Fibroblast of skin of right quadriceps (primary cell): ENCODE measurements at places on chromosomes 2 and 18.
A peak's percentile ranks its signal among the peaks of the same experiment; 100 is the strongest.

GRCh38 chr2:74201196-74201595, 2.8 kb downstream of the MTHFD2 start:
- no peak for DNase-seq

DNA sequence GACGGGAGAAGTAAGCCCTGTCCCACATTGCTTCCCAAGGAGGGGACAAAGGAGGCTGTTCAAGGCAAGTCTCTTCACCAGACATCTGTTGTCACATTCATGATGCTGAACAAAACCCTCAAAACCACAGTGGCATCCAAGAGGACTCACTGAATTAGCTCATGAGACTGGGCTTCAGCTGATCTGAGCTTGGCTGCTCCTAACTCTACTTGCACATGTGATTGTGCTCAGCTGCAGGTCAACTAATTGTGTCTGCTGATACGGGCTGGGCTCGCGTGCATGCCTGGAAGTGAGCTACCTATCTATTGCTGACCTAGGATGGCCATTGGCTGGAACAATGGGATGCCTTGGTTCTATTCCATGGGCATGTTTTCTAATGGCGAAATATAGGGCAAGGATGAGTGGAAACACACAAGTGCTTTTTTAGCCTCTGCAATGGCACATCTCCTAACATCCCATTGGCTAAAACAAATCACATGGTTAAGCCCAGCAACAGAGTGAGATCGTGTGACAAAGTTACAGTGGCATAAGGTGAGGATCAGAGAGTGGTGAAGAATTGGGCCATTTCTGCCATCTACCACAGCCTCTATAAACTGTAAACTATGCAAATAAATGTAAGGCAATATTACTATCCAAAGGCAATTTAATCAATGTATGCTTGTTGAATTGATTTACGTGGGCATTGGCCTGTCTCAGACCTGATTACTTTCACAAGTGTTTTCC, 52.9 kb upstream of the CAPN13 start:
- DNase-seq: no peak

DNA sequence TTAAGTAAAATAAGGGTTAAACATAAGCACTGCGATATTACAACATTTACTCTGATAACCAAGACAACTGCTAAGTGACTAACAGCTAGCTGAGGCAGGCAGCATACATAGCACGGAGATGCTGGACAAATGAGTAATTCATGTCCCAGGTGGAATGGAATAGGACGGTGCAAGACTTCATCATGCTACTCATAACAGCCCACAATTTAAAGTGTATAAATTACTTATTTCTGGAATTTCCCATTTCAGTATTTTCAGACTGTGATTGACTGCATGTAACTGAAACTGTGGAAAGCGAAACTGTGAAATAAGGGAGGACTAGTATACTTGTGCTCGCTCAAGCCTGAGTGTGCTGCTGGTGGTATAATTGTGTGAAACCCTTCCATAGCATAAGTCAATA, 12.9 kb downstream of the IER3IP1 start:
- peak; percentile 65 for DNase-seq

DNA sequence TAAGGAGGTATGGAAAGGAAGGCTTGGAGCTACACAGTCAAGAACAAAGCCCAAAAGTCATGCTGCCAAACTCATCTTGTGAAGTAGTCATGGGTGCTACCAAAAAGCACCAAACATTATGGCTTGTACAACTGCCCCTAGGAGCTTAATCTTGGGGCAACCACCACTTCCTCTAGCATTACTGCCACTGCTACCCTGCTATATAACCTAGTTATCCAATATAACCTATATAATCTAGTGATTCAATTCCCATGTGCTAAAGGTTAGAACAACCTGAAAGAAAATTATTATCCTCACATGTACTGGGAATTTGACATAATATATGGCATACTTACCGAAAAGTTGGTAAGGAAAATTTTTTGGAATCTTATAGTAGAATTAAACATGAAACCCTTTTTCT, 102.6 kb upstream of the RBBP8 start:
- DNase-seq: no peak

- DNase-seq: no peak
Measured at GRCh38 chr2:159793326-159793725, 4.7 kb downstream of the CD302 start.

DNA sequence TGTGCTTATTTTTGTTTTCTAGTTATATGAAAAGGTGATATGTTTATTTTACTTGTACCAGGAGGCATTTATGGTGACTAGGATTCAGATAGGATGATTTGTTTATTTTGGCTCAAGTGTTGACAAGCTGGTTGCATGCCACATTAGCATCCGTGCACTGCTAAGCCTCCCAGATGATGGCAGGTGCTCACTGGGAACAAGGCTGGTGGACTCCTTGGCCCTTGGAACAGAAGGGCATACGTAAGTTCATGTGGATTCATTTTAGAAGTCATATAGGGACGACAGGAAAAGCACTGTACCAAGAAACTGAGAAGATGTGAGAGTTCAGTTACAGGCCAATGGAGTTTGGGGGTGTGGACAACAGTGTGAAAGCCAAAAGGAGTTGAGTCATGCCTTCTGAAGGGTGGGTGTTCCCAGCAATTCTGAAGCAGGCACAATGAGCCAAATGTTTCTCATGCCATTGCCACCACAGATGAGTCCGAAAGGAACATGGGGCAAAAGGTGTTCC, 166.2 kb downstream of the PHLPP1 start:
- DNase-seq: peak; percentile 90

GRCh38 chr2:44184106-44184505, 15.4 kb downstream of the PPM1B start:
- no peak for DNase-seq

DNA sequence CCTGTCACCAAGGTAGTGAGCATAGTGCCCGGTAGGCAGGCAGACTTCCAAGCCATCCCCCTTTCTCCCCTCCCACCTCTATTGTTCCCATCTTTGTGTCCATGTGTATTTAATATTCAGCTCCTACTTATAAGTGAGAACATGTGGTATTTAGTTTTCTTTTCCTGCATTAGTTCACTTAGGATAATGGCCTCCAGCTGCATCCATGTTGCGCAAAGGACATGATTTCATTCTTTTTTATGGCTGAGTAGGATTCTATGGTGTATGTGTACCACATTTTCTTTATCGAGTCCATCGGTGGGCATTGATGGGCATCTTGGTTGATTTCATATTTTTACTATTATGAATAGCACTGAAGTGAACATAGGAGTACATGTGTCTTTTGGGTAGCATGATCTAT, 35.3 kb downstream of the MMADHC start:
- no peak for DNase-seq

DNA sequence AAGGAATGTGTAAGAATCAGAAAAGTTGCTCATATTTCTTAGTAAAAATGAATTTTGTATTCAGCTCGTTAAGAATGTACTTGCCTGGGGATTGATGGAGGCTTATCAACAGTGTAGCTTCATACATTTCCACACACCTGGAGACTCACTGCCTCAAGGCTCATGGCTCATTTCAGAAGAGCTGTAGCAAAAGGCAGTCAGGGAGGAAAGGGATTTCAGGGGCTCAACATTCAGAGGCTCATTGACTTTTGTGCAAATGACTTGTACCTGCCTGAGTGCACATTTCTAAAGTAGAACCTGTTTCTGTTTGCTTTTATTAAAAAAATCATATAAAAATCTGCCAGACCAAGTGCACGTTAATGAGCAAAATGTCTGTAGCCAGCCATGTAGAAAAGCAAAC, 304.4 kb downstream of the KCNS3 start:
- DNase-seq: no peak

DNA sequence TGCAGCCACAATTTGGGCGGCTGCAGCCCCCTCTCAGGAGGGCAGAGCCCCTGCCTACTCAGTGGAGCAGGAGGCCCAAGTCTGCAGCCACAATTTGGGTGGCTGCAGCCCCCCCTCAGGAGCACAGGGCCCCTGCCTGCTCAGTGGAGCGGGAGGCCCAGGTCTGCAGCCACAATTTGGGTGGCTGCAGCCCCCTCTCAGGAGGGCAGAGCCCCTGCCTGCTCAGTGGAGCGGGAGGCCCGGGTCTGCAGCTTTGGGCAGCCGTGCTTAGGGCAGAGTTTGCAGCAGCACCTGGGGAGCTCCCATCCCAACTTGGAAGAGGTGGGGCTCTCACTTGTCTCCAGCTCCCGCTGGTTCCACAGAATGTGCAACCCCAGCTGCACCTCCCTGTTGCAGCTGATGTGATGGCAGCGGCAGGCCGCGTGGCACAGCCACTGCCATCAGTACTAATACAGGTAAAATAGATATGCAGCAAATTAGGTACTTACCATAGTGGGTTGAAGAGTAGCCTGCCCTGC, 99.4 kb downstream of the TWIST2 start:
- no peak for DNase-seq

DNA sequence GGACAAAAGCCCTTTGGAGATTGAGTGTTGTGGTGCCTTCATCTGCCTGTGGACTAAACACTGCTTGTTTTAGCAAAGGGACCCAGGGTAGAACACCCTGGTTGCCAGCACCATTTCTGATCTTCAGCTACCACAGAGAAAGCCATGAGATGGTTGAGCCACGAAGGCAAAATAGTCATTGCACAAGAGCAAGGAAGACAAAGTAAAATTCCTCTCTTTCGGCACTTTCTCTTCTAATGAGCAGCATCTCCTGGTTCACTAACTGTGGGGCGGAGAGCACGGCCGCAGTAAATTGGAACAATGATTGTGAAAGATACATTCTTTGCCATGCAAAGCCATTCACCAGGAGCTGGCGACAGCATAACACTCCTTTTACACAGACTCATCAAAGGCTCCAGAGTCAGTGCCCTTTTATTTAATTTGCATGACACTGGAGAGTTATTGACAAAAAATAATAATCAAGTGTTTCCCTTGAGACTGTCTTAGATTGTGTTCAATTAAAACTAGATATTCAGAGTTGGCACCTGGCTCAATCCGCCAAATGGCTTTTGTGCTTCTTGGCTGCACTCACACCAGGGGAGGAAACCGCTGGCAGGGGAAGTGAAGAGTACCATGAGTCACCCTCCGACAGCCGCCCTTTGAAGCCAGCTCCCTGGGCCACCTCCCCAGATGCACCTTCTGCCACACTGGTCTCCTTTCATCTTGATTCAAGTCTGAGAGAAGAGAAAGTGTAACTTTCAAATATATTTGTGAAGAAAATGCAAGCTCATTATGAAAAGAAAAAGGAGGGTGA, 100.5 kb upstream of the MEIS1 start:
- DNase-seq: no peak

- DNase-seq: no peak
Measured at GRCh38 chr2:64313398-64313723, 140.6 kb upstream of the LGALSL start.

DNA sequence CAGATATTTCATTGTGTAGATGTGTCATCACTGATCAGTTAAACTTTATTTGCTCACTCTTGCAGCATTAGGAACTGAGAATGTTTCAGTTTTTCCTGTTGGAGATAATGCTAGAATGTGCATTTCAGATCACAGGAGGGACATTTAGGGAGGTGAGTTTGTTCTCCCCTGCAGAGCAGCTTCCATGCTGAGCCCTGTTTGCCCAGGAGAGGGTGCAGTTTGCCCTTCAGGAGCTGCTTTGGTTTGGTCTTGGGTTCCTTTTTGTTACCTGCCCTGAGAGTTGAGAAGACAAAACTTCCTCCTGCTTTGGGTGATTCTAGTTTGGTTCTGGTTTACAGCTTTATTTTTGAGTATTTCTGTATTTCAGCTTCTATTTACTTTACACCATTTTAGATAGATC, 49.9 kb downstream of the DGKD start:
- peak; percentile 11 for DNase-seq

DNA sequence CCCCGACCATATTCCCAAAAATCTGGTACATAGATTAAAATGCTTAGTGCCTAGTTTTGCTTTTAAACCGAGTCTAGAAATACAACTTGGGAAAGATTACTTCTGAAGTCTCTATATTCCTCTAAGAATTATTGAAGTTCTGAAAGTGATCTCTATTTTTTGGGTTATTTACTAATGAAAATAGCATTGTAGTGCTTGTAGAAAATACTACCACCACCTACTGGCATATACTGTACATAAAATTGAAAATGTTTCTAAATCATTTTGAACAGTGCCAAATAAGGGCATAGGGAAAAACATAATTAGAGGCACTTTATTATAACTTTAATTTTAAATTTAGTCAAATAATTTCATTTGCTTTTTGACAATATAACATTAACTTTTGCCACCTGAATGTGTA, 1399.6 kb upstream of the ZEB2 start:
- no peak for DNase-seq

DNA sequence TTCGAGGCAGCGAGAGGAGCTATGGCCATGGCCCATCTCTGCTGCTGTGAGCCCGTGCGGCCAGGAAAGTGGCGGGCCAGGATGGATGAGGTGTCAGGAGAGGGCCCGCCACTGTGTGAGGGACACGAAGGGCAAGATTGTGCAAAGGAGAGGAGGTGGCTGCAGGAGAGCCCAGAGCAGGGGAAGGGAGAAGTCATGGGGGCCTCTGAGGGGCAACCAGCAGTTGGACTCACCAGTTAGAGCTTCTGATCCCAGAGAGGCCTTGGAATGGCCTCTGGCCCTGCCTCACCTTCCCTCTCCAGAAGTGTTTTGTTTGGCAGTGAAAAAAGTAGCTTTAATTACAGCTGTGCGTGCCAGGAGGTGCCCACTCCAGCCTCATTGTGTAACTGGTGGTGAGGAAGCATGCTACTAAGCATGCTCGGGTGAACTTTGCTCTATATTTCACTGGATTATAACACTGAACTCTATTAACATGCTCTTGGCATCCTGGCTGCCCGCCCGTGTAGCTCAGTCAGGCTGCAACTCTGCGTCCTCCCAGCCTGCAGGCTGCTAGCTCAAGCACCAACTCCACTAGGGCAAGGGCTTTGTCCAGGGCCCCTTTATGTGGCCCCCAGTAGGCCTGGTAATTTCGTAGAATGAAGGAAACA, 34.2 kb downstream of the IMPA2 start:
- DNase-seq: no peak

GRCh38 chr18:28522236-28522635, 345.3 kb upstream of the CDH2 start:
- no peak for DNase-seq

GRCh38 chr18:13615432-13615861, 110.9 kb downstream of the FAM210A start:
- DNase-seq: peak; percentile 24

GRCh38 chr2:191601060-191601459, 76.9 kb upstream of the NABP1 start:
- no peak for DNase-seq

GRCh38 chr2:165390875-165391274, 78.6 kb upstream of the CSRNP3 start:
- no peak for DNase-seq

GRCh38 chr2:142867136-142867535, 10.3 kb upstream of the KYNU start:
- no peak for DNase-seq

DNA sequence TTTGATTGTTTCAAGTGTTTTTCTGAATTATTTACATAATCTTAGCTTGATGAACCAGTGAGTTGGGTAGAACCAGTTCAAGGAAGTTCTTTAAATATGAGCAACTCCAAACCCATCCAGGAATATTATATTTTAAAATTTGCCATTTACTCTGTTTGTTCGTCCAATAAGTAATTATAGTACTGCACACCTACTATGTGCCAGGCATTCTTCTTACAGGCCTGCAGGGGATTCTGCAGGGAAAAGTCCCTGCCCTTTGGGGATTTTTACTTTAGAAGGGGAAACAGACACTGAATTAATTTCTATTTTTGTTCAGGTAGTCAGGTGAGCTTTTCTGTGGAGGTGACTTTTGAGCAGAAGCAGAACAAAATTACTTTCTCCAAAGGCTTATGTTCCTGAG, 146.9 kb downstream of the DOCK10 start:
- DNase-seq: no peak
